ENCODE measurements at places on chromosomes 5 and 9. TPM values are rescaled to one million over a fixed set of nuclear protein-coding genes. Genes with fewer than 3 reads are reported as not detected.

TLX3 gene
- not detected for total RNA-seq

CAMK4 gene
- 2.9 TPM for total RNA-seq

LCN9 gene
- total RNA-seq: not detected

DHFR gene
- 13.2 TPM for total RNA-seq

ECM2 gene
- total RNA-seq: 23.3 TPM

GABRG2 gene
- not detected for total RNA-seq

LAMC3 gene
- total RNA-seq: 0.08 TPM

ANKRD18B gene
- total RNA-seq: not detected

RC3H2 gene
- total RNA-seq: 47.7 TPM

MYORG gene
- total RNA-seq: 1.3 TPM

MLANA gene
- total RNA-seq: not detected

FGFR4 gene
- 0.74 TPM for total RNA-seq

MCCC2 gene
- 23.3 TPM for total RNA-seq

CCDC180 gene
- 4.2 TPM for total RNA-seq

SURF1 gene
- total RNA-seq: 25.1 TPM

PELO gene
- total RNA-seq: 9.2 TPM

ITGA2 gene
- total RNA-seq: 171 TPM

PSD2 gene
- total RNA-seq: 0.08 TPM

GABBR2 gene
- 0.16 TPM for total RNA-seq

SPINK7 gene
- not detected for total RNA-seq

MIER3 gene
- 31.0 TPM for total RNA-seq

C9orf43 gene
- 0.63 TPM for total RNA-seq

FOXD4L4 gene
- 0.09 TPM for total RNA-seq

PCDHB4 gene
- 0.65 TPM for total RNA-seq

AGXT2 gene
- not detected for total RNA-seq

ACTBL2 gene
- total RNA-seq: not detected

TRAF1 gene
- 1.8 TPM for total RNA-seq

IL17B gene
- not detected for total RNA-seq

SPINK5 gene
- total RNA-seq: not detected

FYB1 gene
- 0.54 TPM for total RNA-seq

AK8 gene
- not detected for total RNA-seq

OGN gene
- 140 TPM for total RNA-seq

NUDT12 gene
- total RNA-seq: 16.8 TPM

ARL14EPL gene
- 0.18 TPM for total RNA-seq

MPDZ gene
- 41.0 TPM for total RNA-seq

PRELID1 gene
- 118 TPM for total RNA-seq

Measured in fibroblast of the aortic adventitia (primary cell).